ENCODE measurements at places on chromosomes 7 and 10. TPM values are rescaled to one million over a fixed set of nuclear protein-coding genes. Genes with fewer than 3 reads are reported as not detected.

DNA sequence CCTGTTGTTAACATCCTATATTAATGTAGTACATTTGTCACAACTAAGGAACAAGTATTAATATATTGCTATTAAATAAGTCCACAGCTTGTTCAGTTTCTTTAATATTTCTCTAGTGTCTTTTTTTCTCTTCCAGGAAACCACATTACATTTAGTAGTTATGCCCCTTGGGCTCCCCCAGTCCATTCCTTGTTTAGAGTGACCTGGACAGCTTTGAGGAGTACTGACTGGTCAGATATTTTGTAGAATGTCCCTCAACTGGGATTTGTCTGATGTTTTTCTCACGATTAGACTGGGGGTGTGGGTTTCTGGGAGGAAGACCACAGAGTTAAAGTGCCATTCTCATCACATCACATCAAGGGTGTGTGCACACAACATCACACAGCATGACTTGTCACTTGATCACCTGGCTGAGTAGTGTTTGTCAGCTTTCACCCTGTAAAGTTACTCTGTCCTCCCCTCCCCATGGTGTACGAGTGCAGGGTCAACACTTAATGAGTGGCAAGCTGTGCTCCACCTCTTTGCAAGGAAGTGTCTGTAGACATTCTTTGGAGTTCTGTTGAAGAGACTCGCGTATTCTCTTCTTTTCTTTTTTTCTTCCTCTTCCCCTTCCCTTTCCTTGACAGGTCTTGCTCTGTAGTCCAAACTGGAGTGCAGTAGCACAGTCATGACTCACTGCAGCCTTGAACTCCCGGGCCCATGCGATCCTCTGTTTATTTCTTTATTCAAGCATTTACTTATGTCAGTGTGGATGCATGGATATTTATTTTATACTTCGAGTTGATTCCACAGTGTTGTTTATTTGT lies 10.2 kb downstream of the LMTK2 start:
- no peaks in the 10 kb centered on the region for H3K36me3 ChIP-seq
- DNase-seq: no peak
- H3K27me3 ChIP-seq: no peaks in the 10 kb centered on the region

Gene MLXIPL
- 10.7 TPM for total RNA-seq

Gene NPY
- total RNA-seq: not detected

- no peak overlapping the region for H3K27ac ChIP-seq
- no peaks in the 10 kb centered on the region for H3K4me1 ChIP-seq
- no peak for DNase-seq
- no peaks in the 10 kb centered on the region for H3K27me3 ChIP-seq
- H3K4me3 ChIP-seq: no peak overlapping the region
- H3K36me3 ChIP-seq: no peaks in the 10 kb centered on the region
These were observed 158.9 kb upstream of the GPR26 start for GRCh38 chr10:123507298-123507697.

- H3K4me1 ChIP-seq: no peaks in the 10 kb centered on the region
- H3K27ac ChIP-seq: no peak overlapping the region
- H3K36me3 ChIP-seq: no peaks in the 10 kb centered on the region
- H3K4me3 ChIP-seq: no peak overlapping the region
These were observed 157.3 kb downstream of the CTTNBP2 start for GRCh38 chr7:117715784-117716445.

Data from lower lobe of right lung (tissue), 2 donors.